ENCODE measurements at places on chromosomes 5 and 9. TPM values are rescaled to one million over a fixed set of nuclear protein-coding genes. Genes with fewer than 3 reads are reported as not detected.

GMCL2 gene
- not detected for total RNA-seq

FAM169A gene
- total RNA-seq, result 0.30 TPM

SPATA24 gene
- 10.1 TPM for total RNA-seq

LYRM7 gene
- 5.9 TPM for total RNA-seq

PCDHGB4 gene
- total RNA-seq, result 10.1 TPM

PAEP gene
- not detected for total RNA-seq

Measured in epithelial cell of umbilical artery (primary cell).